Immature natural killer cell (primary cell): ENCODE measurements at places on chromosomes 5 and 9.

DNA sequence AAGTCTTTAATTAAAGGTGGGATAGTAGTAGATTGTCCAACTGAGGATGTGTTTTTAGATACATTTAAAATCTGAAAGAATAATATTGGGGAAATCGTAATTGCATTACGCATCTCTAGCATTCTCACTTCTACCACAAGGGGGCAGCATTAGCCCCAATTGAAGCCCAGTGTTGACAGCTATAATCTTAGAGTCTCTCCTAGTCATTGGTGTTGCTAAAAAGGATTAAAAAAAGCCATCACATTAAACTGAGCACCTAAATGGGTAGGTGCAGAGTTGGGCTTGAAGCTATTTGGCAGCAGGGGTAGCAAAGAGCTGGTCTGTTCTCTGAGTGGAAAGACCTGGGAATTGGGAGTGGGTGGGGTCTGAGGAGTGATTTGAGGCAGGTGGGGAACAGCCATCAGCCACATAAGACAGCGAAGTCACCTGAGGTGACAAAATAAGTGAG is 177.2 kb downstream of the OSTF1 start:
- DNase-seq, result peak; percentile 40

DNA sequence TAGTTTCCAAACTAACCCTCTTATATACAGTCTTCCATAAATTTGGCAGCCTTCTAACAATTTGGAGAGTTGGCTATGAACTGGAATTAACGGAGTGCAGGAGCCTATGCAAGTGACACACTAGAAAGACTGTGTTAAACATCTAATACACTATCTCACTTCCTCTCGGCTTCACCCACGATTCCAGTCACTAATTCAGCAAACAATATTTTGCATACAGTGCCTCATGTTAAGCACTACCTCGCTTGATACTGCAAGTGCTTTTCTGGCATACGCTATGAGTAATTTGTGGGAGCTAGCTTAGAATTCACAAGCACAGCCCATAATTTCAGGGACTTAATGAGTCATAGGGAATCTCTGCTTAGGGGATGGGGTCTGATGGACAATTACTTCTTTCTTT is 102.5 kb downstream of the ST8SIA4 start:
- no peak for DNase-seq

GRCh38 chr5:136985785-136986475 is 513.2 kb downstream of the SPOCK1 start:
- no peak for DNase-seq

DNA sequence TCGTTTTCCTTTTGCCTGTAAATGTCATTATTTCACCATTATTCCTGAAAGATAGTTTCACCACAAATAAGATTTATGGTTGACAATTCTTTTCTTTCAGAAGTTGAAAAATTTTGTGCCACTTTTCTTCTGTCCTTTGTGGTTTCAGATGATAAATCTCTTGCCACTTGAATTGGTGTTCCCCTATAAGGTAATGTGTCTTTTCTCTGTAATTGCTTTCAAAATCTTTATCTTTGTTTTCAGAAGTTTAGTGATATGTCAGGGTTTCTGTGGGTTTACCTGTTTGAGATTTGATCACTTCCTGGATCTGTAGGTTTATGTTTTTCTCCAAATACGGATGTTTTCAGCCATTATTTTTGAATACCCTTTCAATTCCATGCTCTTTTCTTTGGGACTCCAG is 14.6 kb downstream of the RASA1 start:
- no peak for DNase-seq

GRCh38 chr9:129359916-129360536 is 182.0 kb upstream of the IER5L start:
- DNase-seq, result no peak

- no peak for DNase-seq
Observed at GRCh38 chr5:135333732-135334515, 65.1 kb downstream of the MACROH2A1 start.

- no peak for DNase-seq
Observed at GRCh38 chr5:119078071-119078846, 7.4 kb downstream of the DMXL1 start.

- no peak for DNase-seq
Observed at GRCh38 chr5:62489471-62489870, 76.9 kb downstream of the IPO11 start.
